Activated CD8-positive, alpha-beta memory T cell treated with anti-CD3 and anti-CD28 coated beads, Interleukin-2, amount 50 U/mL, for 4 hours (primary cell): ENCODE measurements at places on chromosomes 3 and 15.

DNA sequence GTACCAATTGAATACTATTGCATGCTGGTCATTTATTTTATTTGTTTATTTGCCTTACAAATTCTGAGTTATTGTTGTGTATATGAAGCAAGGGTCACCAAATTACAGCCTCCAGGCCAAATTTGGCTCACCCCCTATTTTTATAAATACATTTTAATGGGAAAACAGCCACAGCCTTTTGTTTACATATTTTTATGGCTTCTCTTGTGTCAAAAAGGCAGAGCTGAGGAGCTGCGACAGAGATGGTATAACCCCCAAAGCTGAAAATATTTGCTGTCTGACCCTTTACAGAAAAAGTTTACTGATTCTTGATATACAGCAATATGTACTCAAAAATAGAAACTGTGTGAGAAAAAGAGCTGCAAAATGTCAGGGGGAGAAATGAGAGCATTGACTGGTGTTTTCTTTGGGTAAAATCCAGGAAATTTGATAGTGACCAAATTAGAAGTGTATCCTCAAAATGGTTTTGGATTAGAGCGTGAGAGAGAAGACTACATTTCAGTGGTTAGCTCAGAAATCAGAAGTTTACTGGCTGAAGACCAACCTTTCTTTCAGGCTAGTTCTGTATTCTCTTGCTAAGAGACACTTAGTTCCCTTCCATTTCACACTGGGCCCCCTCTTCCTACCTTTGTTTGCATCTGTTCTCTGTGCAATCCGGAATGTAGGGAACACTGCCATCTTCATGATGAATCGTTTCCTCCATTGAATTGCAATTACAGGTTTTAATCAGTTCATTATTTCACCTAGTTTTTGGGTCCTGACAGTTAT is 757.8 kb downstream of the AGBL1 start:
- DNase-seq: no peak

- DNase-seq: no peak
These were observed 155.5 kb upstream of the PROK2 start for GRCh38 chr3:71940486-71940885.

DNA sequence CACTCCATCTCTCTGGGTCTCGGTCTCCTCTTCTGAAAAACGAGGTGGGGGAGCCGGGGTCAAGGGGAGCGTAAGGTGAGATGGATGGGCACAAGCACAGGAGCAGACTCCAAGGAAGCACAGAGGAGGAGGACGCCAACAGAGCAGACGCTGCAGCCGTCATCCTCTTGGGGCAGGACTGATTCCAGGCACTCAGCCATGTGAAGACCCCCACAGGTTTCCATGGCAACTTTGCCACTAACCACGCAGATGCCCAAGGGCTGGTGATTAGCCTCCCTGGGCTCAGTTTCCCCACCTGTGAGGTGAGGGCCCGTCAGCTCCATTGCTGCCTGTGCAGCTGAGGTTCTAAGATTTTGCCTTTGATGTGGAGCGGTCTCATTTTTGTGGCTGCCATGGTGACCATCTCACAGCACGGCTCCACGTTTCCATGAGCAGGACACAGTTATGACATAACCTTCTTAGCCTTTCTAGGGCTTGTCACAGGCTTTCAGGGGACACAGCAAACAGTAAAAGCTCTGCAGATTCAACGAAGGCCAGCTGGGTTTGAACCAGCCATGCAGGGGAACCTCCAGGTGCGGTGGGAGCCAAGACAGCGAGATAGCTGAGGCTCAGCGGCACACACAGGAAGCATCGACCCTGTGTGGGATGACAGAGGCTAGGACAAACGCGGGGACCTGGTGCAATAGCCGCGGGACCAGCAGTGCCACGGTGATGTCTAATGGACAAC is 170.3 kb downstream of the NUP210 start:
- DNase-seq: no peak

DNA sequence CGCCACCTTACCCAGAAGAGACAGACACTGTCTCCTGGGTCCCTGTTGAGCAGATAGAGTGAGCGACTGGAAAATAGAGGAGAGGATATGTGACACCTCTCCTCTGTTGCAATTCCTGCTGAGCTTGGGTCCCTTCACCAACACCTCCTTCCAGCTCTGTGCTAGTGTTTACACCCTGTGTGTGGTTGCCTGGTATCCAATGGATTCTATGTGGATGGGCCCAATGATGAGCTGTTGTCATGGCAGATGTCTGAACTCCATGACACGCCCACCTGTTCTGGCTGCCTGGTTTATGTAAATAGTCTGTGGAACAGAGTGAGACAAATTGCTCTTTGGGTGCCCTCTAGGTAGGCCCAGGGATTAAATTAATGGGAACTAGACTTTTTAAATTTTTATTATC is 23.7 kb downstream of the RBM5 start:
- no peak for DNase-seq

GRCh38 chr15:22961762-22962161 is 18.4 kb downstream of the CYFIP1 start:
- no peak for DNase-seq

- DNase-seq: no peak
These were observed 103.6 kb upstream of the THSD4 start for GRCh38 chr15:71011503-71012155.

DNA sequence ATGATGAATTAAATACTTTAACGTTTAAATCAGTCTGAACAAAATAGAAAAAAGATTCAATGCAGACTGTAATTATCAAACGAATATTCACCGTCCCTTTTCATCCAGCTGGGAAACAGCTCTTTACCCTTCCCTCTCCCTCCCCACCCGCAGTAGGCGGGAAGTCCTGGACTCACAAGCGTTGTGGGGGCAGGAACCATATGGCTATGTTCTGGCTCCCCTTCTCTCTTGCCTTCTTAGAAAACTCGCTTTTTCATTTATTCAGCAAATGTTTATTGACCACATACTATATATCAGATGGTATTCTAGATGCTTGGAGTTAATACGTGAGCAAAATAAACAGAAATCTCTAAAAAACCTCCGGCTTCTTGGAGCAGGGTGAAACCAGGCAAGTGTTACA is 715 bp upstream of the SCAPER start:
- DNase-seq: no peak

GRCh38 chr3:57587905-57588304 is 9.2 kb downstream of the ARF4 start:
- no peak for DNase-seq

DNA sequence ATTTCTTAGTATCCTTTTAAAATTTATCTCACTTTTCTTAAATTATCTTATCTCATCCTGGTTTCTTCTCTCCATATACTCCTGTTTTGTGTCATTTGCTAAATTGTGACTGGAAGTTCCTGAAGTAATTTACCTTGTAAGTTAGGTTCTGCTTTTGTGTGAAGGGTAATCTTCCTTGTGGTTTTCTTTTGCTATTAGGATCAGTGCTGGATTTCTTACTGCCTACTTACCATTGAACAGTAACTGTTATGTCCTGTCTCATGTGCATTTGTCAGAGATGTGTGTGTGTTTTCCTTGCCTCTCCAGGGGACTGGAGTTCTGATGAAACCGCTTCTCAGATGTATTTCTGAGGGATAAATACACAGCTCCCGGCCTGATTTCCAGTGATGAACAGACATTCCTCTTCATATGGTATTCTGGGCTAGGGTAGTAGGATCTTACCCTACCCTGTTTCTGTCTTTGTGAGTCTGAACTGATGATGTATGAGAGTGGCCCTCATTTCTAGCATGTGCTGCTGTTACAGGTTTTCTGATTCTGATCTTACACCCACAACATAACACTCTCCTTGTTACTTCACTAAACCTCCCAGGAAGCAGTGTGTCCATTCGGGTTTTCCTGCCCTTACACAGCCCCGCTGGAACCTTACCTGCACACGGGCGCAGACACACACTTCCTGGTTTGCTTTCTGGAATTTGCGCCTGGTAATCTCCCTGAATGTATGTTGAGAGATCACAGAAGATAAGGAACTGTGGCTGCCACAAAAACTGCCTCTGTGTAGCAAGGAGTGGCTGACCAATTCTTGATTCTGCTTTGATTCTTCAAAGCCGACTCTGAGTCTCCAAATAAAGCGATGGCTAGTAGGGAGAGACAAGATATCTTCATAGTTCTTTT is 14.7 kb downstream of the PAK2 start:
- no peak for DNase-seq

DNA sequence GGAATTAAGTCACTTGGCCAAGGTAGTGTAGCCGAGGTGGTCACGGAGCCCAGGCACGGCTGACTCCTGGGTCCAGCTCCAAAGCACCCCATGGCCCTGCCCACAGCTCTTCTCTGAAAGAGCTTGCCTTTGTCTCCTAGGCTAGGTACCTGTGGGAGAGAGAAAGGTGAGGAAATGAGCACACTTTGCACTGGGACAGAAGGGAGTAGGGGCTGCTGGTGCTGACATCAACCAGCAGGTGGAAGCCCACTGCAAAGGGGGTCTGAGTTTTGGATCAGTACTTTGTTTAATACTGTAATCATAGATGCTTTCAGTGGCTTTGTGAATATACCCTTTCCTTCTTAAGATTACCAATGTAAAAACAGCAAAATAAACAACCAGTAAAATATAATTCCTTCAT is 128.3 kb upstream of the EIF1B start:
- DNase-seq: no peak

- no peak for DNase-seq
These were observed 26.5 kb downstream of the PPP2R3A start for GRCh38 chr3:135992072-135992471.

DNA sequence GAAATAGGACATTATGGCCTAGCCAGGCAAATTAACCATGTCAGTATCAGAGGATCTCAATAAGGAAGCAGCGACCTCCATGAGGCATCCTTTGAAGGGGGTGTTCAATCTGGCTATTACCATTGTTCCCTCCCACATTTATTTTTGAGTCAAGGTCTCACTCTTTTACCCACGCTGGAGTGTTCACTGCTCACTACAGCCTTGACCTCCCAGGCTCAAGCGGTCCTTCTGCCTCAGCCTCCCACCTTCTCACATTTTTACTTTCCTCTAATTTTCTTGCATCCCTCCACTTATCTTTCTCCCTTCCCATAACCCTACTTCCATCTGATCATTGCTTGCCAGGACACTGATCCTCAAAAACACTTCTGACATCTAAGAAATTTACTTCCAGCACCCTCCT is 654.0 kb upstream of the NR2F2 start:
- no peak for DNase-seq

GRCh38 chr3:40043444-40043755 is 234.0 kb downstream of the MYRIP start:
- DNase-seq: no peak

GRCh38 chr15:49085696-49086459 is 39.6 kb upstream of the SECISBP2L start:
- no peak for DNase-seq

GRCh38 chr3:23667536-23668429 is 138.0 kb upstream of the UBE2E1 start:
- DNase-seq: no peak

DNA sequence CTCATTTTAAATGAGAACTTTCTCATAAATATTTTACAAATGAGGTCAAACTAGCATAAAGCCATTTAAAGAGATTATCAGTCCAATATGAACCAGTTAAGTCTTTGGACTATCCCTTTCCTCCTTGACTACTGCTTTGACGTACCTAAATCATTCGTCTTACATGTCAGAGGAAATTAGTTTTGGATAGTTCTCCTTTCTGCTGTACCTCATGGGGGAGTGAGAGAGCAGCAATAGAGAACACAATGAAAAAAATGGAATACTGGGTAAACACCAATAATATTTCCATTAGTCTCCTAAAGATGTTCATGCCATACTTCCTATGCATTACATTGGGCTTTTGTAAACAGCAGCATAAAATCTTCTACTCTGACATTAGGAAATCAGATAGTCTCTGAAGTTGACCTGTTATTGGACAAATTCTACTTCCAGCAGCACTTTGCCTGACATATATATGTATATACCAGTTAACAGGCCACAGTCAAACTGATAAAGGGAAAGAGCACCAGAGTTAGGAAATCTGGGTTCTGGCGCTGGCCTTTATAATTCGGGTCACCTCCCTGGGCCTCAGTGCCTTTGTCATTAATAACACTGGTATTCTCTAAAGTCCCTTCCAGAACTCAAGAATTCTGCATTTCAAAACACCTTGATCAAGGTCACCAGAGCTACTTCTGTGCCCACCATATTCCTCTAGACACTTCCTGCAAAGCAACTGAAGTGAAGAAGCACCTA is 26.8 kb downstream of the TIMMDC1 start:
- DNase-seq: no peak

- DNase-seq: no peak
These were observed 25.3 kb upstream of the VPS33B start for GRCh38 chr15:91047545-91048199.

DNA sequence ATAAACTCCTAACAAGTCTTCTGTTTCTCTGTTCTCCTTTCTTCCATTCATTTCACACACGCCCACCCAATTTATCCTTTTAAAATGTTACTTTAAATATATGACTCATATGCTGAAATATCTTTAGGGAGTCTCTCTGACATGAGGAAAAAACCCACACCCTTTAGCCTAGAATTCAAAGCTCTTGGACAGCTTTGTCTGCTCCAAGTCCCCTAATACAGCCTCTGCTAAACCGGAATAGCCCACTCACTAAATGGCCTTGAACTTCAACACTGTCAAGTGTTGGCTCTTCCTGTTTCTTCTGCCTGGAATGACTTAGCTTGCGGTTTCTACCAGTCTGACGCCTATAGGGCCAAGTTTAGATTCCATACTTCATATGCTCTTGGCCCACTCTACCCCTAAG is 3.3 kb upstream of the CD96 start:
- no peak for DNase-seq

DNA sequence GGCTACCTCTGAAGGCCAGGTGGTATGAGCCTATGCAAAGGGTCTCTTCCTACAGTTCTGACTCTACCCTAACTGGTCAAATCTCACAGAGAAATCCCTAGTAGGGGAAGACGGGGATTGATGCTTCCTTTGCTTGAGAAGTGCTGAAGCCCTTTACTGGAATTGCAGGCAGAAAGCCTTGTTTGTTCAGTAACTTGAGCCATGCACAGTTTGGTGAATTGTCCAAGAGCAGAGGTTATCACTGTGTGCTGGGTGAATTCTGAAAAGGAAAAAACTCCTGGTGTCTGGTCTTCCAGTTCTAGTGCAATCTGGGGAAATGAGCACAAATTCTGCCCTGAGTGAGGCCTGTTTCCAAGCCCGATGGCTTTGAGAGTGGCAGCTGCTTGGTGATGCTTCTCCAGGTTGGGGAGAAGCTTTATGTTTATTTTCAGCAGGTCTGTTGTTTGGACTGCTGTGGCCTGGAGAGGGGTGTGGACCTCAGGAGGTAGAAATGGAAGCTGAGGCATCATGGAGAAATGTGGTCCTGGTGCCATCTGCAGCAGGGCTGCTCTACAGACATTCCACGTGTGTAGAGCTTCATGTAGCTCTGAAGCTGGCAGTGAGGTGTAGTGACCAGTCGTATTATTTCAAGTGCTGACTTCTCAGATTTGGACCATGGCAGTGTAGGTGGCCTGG is 60.9 kb downstream of the ARNT2 start:
- no peak for DNase-seq

GRCh38 chr3:16460273-16460672 is 53.2 kb downstream of the RFTN1 start:
- no peak for DNase-seq

GRCh38 chr3:64053581-64053980 is 30.3 kb upstream of the PSMD6 start:
- no peak for DNase-seq
